Airway epithelial cell (primary cell): ENCODE measurements at places on chromosomes 5 and 9. TPM values are rescaled to one million over a fixed set of nuclear protein-coding genes. Genes with fewer than 3 reads are reported as not detected.

DPYSL3 gene
- 15.4 and 19.6 TPM in 2 replicates for total RNA-seq

MRRF gene
- 37.6 and 48.5 TPM in 2 replicates for total RNA-seq

INSL6 gene
- not detected in 2 replicates for total RNA-seq

FLT4 gene
- not detected in 2 replicates for total RNA-seq

MZB1 gene
- not detected in 2 replicates for total RNA-seq

LCN15 gene
- total RNA-seq = not detected in 2 replicates

PCDHGC4 gene
- total RNA-seq = 0.05 and 0.21 TPM in 2 replicates

GDA gene
- 0.21 and 0.33 TPM in 2 replicates for total RNA-seq

TNC gene
- total RNA-seq = 41.8 and 58.9 TPM in 2 replicates

PAIP1 gene
- 60.8 and 67.9 TPM in 2 replicates for total RNA-seq

TOR4A gene
- total RNA-seq = 44.0 and 48.1 TPM in 2 replicates

ZFAND5 gene
- total RNA-seq = 38.0 and 47.8 TPM in 2 replicates

FAM81B gene
- not detected in 2 replicates for total RNA-seq

TMEFF1 gene
- total RNA-seq = 0.74 and 0.99 TPM in 2 replicates

UNC5A gene
- total RNA-seq = 0.05 TPM in 1 of 2 replicates, not detected in the other

CD14 gene
- 0.35 TPM in 1 of 2 replicates, not detected in the other for total RNA-seq

ORM2 gene
- total RNA-seq = not detected in 2 replicates

STKLD1 gene
- 0.79 TPM in 1 of 2 replicates, not detected in the other for total RNA-seq

ENTREP1 gene
- total RNA-seq = 2.0 and 2.5 TPM in 2 replicates

ZFP2 gene
- 0.35 and 1.3 TPM in 2 replicates for total RNA-seq

MCTP1 gene
- 0.92 and 1.3 TPM in 2 replicates for total RNA-seq

TRIM7 gene
- total RNA-seq = 66.5 and 84.9 TPM in 2 replicates

SLC46A2 gene
- not detected in 2 replicates for total RNA-seq

ARL14EPL gene
- total RNA-seq = not detected in 2 replicates

PRRX2 gene
- total RNA-seq = 0.33 and 1.2 TPM in 2 replicates

SLC36A2 gene
- not detected in 2 replicates for total RNA-seq

DND1 gene
- 0.28 and 0.35 TPM in 2 replicates for total RNA-seq

C5orf24 gene
- 18.2 and 24.5 TPM in 2 replicates for total RNA-seq

LCP2 gene
- not detected in 2 replicates for total RNA-seq

CCDC183 gene
- total RNA-seq = 0.42 TPM in 1 of 2 replicates, not detected in the other

TMEM8B gene
- total RNA-seq = 4.5 and 5.7 TPM in 2 replicates

THG1L gene
- 12.6 and 30.0 TPM in 2 replicates for total RNA-seq

PRRC1 gene
- 47.7 and 48.2 TPM in 2 replicates for total RNA-seq

FAM221B gene
- not detected in 2 replicates for total RNA-seq

PELO gene
- total RNA-seq = 10.0 and 14.6 TPM in 2 replicates

CXXC5 gene
- total RNA-seq = 18.6 and 28.6 TPM in 2 replicates

OR1J2 gene
- not detected in 2 replicates for total RNA-seq

GABRB2 gene
- total RNA-seq = not detected in 2 replicates

SARDH gene
- 0.21 and 0.79 TPM in 2 replicates for total RNA-seq

INSL4 gene
- 1.0 TPM in 1 of 2 replicates, not detected in the other for total RNA-seq

IGFBPL1 gene
- 0.71 and 1.5 TPM in 2 replicates for total RNA-seq

STARD4 gene
- total RNA-seq = 57.8 and 67.6 TPM in 2 replicates

OR1Q1 gene
- not detected in 2 replicates for total RNA-seq

SAPCD2 gene
- total RNA-seq = 31.6 and 31.9 TPM in 2 replicates

WNT8A gene
- not detected in 2 replicates for total RNA-seq
